ENCODE measurements at places on chromosomes 12 and 14. TPM values are rescaled to one million over a fixed set of nuclear protein-coding genes. Genes with fewer than 3 reads are reported as not detected.
A peak's percentile ranks its signal among the peaks of the same experiment; 100 is the strongest.

The HSP90AA1 gene
- total RNA-seq = 1,268 TPM

The SMCO2 gene
- 1.1 TPM for total RNA-seq

The SMOC1 gene
- total RNA-seq = not detected

The LBHD2 gene
- not detected for total RNA-seq

The APOF gene
- not detected for total RNA-seq

The EGLN3 gene
- total RNA-seq = 17.4 TPM

The TSHR gene
- total RNA-seq = not detected

The GLTP gene
- 28.2 TPM for total RNA-seq

The CISTR gene
- not detected for total RNA-seq

DNA sequence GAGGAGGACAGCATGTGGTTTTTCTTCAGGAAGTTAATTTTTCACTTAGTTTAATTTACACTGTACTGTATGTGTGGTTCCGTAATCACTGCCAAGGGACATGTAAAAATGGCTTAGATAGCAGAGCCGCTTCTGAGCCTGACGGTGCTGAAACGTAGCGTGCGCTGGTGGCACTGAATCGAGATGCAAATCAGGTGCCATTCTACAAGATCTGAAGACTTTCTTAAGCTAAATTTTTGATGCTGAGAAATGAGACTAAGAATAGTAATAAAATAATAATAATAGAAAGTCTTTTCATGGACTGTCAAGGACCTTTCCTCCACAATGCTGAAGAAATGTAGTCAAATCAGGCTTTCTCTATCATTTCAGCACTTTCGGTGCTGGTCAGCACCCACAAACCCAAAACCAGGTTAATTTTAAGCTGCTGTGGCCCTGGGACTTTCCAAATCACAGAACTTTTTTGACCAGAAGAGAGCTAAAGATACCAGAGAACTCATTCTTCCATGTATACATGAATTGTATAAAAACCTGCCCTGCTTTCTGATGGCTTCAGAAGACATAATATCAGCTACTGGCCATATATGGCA lies 183.3 kb upstream of the LMO3 start:
- no peaks in the 10 kb centered on the region for H3K27me3 ChIP-seq
- no peaks in the 10 kb centered on the region for H3K4me1 ChIP-seq
- no peak for DNase-seq
- H3K4me3 ChIP-seq = no peak overlapping the region
- H3K36me3 ChIP-seq = no peaks in the 10 kb centered on the region

GRCh38 chr12:116302166-116303058 lies 24.9 kb upstream of the MED13L start:
- no peaks in the 10 kb centered on the region for H3K36me3 ChIP-seq
- no peaks in the 10 kb centered on the region for H3K4me1 ChIP-seq
- peaks cover 9% of the 10 kb centered on the region for H3K27me3 ChIP-seq
- no peak overlapping the region for H3K4me3 ChIP-seq

GRCh38 chr14:95272057-95272456 lies 47.7 kb downstream of the CLMN start:
- H3K4me3 ChIP-seq = no peak overlapping the region
- no peaks in the 10 kb centered on the region for H3K27me3 ChIP-seq
- no peak overlapping the region for H3K27ac ChIP-seq

DNA sequence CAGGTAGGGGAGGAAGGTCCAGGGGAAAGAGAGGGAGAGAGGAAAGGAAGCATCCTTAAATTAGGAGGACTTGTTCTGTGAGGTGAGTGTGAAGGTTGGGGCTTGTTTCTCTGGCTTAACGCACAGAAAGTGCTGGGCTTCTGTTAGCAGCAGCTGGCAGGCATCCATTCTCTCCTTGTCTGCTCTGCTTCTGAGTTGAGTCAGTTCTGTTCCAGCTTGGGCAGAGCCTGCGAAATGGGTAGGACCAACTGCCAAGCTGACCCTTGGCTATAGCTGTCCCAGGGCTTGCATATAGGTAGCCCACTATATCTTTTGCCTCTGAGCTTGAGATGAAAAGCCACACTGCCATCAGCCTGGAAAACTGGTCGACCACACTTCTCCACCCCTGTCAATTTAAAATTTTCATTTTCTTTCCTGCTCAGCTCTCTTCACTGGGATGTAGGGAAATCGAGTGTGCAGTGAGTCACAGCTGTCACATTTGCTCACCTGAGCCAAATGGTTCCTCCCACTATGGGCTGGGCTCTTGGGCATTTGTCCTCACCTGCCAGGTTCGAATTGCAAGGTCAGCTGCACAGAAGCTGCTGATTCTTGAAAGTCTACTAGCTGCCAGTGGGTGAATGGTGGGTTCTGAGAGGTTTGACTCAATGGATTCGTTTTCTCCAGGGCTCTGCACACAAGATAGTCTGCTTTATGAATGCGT lies 256.4 kb upstream of the PWP1 start:
- H3K4me3 ChIP-seq = no peak overlapping the region
- H3K27ac ChIP-seq = no peak overlapping the region
- H3K36me3 ChIP-seq = no peaks in the 10 kb centered on the region

GRCh38 chr12:103986829-103987228 lies 21.2 kb downstream of the TDG start:
- no peak overlapping the region for H3K27ac ChIP-seq
- H3K36me3 ChIP-seq = peaks cover 35% of the 10 kb centered on the region
- H3K27me3 ChIP-seq = no peaks in the 10 kb centered on the region
- H3K4me1 ChIP-seq = no peaks in the 10 kb centered on the region
- H3K4me3 ChIP-seq = no peak overlapping the region

DNA sequence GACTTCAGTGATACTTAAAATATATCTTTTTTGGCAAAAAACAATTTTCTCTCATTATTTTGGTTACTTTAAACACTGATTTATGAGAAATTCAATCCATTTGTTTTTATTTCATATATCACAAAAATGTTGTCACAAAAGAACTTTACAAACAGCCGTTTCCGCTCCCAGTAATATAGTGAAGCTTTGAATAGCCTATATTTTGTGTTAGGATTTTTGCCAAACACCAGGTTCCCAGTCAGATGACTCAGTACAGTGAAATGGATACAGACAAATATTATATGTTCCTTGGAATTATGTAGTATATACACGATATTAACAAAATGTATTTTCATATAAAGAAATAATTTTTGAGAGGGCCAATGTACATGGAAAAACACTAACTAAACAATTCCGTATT lies 411.1 kb downstream of the CCER1 start:
- DNase-seq = no peak
- H3K4me3 ChIP-seq = no peak overlapping the region
- no peak overlapping the region for H3K27ac ChIP-seq
- H3K4me1 ChIP-seq = no peaks in the 10 kb centered on the region
- H3K27me3 ChIP-seq = no peaks in the 10 kb centered on the region

GRCh38 chr14:96039633-96040311 lies 610 bp downstream of the C14orf132 start:
- peaks cover 52% of the 10 kb centered on the region for H3K27me3 ChIP-seq
- peak overlapping the region; percentile 55 for H3K27ac ChIP-seq
- H3K36me3 ChIP-seq = no peaks in the 10 kb centered on the region
- H3K4me3 ChIP-seq = peak overlapping the region; percentile 82

GRCh38 chr14:47739541-47739940 lies 64.1 kb upstream of the MDGA2 start:
- no peaks in the 10 kb centered on the region for H3K27me3 ChIP-seq
- no peak for DNase-seq
- no peak overlapping the region for H3K27ac ChIP-seq
- H3K4me1 ChIP-seq = no peaks in the 10 kb centered on the region
- H3K36me3 ChIP-seq = no peaks in the 10 kb centered on the region

GRCh38 chr12:8917751-8918150 lies 3.4 kb downstream of the PHC1 start:
- no peak overlapping the region for H3K4me3 ChIP-seq
- peaks cover 4% of the 10 kb centered on the region for H3K27me3 ChIP-seq
- H3K4me1 ChIP-seq = peaks cover 9% of the 10 kb centered on the region
- no peaks in the 10 kb centered on the region for H3K36me3 ChIP-seq
- H3K27ac ChIP-seq = no peak overlapping the region

DNA sequence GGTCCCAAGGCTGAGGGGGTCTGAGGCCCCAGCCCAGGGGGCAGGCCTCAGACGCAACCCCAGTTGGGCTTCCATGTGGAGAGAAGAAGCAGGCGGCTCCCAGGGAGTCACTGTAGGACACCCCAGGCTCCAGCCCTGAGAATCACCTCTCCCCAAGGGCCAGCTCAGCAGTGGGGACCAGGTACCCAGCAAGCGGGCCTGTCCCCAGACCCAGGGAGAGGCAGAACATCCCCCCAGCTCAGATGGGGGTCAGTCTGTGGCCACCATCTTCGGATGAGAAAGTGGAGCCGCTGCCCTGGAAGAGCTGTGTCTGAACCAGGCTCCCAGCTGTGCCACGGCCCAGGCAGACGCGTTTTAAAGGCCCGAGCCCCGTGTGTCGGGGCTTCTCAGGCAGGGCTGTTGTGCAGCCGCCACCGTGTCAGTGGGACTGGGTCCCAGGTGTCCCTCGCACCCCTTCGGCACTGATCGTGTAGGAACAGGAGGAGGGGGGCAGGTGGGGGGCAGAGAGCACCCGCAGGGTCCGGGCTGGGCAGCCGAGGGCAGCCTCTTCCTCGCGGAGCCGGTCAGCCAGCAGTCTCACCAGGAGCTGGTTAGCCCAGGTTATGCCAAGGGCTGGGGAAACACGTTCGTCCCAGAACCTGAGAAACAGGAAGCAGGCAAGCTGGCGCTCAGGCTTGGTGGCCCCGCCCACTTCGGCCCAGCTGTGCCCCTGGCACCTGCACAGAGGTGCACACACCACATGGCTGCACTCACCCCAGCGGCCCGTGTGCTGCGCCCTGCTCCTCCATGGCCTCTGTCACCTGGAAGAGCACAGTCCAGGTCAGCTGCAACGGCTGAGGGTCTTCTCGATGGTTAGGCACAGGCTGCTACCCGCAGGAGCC lies 16.6 kb downstream of the XRCC3 start:
- no peaks in the 10 kb centered on the region for H3K4me1 ChIP-seq
- no peak overlapping the region for H3K27ac ChIP-seq
- DNase-seq = no peak
- H3K4me3 ChIP-seq = no peak overlapping the region

- no peak overlapping the region for H3K27ac ChIP-seq
- H3K36me3 ChIP-seq = no peaks in the 10 kb centered on the region
- H3K27me3 ChIP-seq = no peaks in the 10 kb centered on the region
- no peaks in the 10 kb centered on the region for H3K4me1 ChIP-seq
Measured at GRCh38 chr14:74333909-74334308, 14.4 kb upstream of the VRTN start.

GRCh38 chr12:27332714-27333402 lies at the start of gene BMAL2:
BMAL2 (plus strand) TSS chr12:27332836; CDS start chr12:27333073, 237 bp downstream.
- H3K4me3 ChIP-seq = peak within 1 kb of the TSS; percentile 97
- no peaks in the 10 kb centered on the region for H3K27me3 ChIP-seq
- peaks cover 59% of the 10 kb centered on the region for H3K4me1 ChIP-seq
- peak within 1 kb of the TSS; percentile 98 for H3K27ac ChIP-seq
- H3K36me3 ChIP-seq = peaks cover 3% of the 10 kb centered on the region

DNA sequence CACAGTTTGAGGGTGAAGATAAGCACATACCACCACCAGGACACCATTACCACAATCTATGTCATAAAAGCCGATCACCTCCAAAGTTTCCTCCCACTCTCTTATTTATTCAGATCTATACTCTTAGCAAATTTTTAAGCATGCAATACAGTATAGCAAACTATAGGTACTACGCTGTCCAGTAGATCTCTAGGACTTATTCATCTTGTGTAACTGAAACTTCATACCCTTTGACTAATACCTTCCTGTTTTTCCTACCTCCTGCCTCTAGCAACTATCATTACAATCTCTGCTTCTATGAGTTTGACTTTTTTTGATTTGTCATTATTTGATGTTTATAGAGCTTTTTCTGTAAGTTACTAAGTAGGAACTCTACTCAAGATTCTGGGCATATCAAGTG lies 84.5 kb upstream of the MANSC4 start:
- peaks cover 2% of the 10 kb centered on the region for H3K4me1 ChIP-seq
- H3K4me3 ChIP-seq = no peak overlapping the region
- no peaks in the 10 kb centered on the region for H3K27me3 ChIP-seq
- H3K27ac ChIP-seq = no peak overlapping the region
- no peak for DNase-seq

DNA sequence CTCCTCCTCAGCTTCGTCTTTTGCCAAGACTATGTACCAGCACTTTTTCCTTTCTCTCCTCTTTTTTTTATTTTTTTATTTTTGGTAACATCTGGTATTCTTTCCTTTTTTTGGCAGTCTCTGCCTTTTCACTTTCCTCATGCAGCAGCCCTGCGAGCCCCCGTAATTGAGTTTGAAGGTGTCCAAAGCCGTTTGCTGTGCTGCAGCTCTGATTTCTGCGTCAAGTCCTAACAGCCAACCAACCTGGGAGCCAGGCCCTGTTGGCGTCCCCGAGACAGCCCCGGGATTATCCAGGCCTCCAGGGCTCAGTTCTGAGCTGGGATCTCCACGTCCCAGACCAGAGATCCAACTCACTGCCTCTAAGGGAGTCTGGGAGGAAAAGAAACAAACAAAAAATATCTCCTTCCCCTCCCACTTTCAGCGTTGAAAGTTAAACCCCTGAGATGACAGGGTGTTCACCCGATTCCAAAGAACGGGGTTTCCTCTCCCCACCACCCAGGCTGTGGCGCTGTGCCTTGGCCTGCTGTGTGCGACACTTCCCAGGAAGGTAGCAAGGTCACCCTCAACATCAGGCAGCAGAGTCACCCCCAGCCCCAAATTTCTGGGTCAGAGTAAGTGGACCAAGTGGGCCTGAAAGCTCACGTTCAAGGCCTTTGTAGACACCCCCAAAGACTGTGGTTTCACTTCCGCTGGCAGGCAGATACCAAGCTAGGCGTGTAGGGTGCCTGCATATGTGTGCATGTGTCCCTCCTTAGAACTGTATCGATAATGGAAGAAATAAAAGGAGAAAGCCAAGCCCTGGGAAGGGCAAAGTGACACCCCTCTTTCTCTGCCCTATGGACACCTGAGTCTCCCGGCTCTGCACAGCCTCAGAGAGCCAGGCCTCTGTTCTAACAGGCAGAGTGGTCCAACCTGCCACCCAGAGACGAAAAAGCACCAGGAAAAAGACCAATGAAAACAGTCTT lies 11.1 kb downstream of the BCL11B start:
- no peaks in the 10 kb centered on the region for H3K27me3 ChIP-seq
- H3K4me1 ChIP-seq = peaks cover 92% of the 10 kb centered on the region
- peak overlapping the region; percentile 91 for H3K4me3 ChIP-seq
- H3K36me3 ChIP-seq = peaks cover 46% of the 10 kb centered on the region
- peak overlapping the region; percentile 99 for H3K27ac ChIP-seq
- peak; percentile 91 for DNase-seq

GRCh38 chr14:92493492-92493891 lies 20.1 kb upstream of the RIN3 start:
- DNase-seq = no peak
- no peaks in the 10 kb centered on the region for H3K4me1 ChIP-seq
- H3K36me3 ChIP-seq = no peaks in the 10 kb centered on the region
- no peak overlapping the region for H3K4me3 ChIP-seq
- H3K27ac ChIP-seq = no peak overlapping the region

GRCh38 chr12:77179515-77179914 lies 114.1 kb upstream of the E2F7 start:
- H3K27me3 ChIP-seq = no peaks in the 10 kb centered on the region
- no peak overlapping the region for H3K4me3 ChIP-seq
- H3K36me3 ChIP-seq = no peaks in the 10 kb centered on the region
- DNase-seq = no peak

All from activated CD4-positive, alpha-beta T cell treated with anti-CD3 and anti-CD28 coated beads, Interleukin-2, amount 10 ng/mL, durations not matched to agents 24 days and 14 days (primary cell).